T-cell (primary cell): ENCODE measurements at places on chromosomes 5 and 9. TPM values are rescaled to one million over a fixed set of nuclear protein-coding genes. Genes with fewer than 3 reads are reported as not detected.

GRCh38 chr5:125812651-125813050, 610.6 kb upstream of the GRAMD2B start:
- no peak for DNase-seq

DNA sequence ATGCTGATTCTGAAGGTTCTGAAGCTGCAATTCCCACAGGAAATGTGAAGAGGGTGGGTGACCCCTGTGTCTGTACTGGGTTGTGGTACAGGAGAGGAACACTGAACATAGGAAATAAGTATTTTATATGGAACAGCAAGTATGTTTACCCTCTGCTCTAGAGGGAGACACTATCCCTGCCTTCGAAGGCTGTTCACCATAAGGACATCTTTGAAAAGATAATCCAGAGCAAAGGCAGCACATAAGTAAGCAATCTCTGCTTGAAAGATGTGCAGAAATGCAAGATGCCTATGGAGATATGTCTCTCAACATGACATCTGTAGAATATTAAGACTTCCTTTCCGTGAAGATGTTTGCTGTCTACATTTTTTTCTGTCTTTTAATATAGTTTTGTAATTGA, 184.4 kb upstream of the EFNA5 start:
- no peak for DNase-seq

TBC1D13 gene
- 32.0 TPM for total RNA-seq

XPA gene
- total RNA-seq: 23.3 TPM

GRCh38 chr5:149680810-149681221, 49.3 kb upstream of the PPARGC1B start:
- no peak for DNase-seq

TEK gene
- total RNA-seq: not detected

- DNase-seq: no peak
Measured at GRCh38 chr5:121833617-121834016, 18.1 kb upstream of the FTMT start.

ASPN gene
- total RNA-seq: not detected
